Natural killer cell treated with Interleukin-12 subunit alpha and Interleukin-12 subunit beta and Interleukin-15 and Interleukin-18, amount 100 ng/mL, for 72 hours (primary cell): ENCODE measurements at places on chromosomes 3 and 15. TPM values are rescaled to one million over a fixed set of nuclear protein-coding genes. Genes with fewer than 3 reads are reported as not detected.
A peak's percentile ranks its signal among the peaks of the same experiment; 100 is the strongest.

GRCh38 chr3:143536817-143537535 is 311.3 kb downstream of the SLC9A9 start:
- no peak for DNase-seq
- no peak overlapping the region for H3K4me3 ChIP-seq
- H3K36me3 ChIP-seq, result no peaks in the 10 kb centered on the region

DNA sequence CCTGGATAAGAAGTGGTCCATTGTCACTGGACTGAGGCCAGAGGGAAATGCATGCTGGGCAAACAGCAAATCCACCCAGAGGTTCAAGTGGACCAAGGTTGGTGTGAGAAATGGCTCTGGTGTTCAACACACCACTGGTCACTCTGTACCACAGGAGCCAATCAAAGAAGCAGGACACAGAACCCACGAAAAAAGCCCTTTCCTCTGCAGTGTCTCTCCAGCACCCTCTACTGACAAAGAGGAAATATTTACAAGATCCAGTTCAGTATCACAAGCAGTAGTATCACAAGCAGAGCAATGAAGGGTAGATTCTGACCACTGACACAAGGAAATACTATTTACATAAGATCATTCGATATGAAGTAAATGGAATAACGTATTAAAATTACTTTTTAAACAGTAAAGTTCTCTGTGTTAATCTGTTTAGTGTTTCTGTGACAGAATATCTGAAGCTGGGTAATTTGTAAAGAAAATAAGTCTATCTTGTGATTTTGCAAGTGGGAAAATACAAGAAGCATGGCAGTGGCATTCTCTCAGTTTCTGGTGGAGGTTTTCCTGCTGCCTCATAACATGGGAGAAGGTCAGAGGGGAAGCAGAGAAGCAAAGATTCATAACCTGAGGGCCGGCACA is 390.7 kb downstream of the EFHB start:
- DNase-seq, result no peak
- peaks cover 23% of the 10 kb centered on the region for H3K4me1 ChIP-seq
- H3K36me3 ChIP-seq, result no peaks in the 10 kb centered on the region

DNA sequence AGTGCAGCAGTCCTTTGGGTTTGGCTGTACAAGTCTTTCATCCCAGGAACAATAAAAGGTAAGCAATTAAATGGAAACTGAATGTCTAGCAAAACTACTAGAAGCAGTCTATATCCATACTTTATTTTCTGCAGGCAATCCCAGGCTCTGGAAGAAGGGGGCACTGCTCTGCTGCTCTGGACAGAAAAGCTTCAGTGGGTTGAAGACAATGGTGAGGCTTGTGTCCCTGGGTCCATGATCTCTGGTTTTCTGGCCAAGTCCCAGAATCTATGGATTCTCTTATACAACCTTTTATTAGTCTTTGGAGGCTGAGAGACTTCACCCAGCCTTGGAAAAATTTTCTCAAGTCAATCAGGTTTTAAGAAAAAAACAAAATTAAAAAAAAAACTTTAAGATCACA is 35.6 kb downstream of the SCAP start:
- no peak overlapping the region for H3K4me3 ChIP-seq
- no peak for DNase-seq
- H3K4me1 ChIP-seq, result peaks cover 9% of the 10 kb centered on the region
- H3K36me3 ChIP-seq, result no peaks in the 10 kb centered on the region

DNA sequence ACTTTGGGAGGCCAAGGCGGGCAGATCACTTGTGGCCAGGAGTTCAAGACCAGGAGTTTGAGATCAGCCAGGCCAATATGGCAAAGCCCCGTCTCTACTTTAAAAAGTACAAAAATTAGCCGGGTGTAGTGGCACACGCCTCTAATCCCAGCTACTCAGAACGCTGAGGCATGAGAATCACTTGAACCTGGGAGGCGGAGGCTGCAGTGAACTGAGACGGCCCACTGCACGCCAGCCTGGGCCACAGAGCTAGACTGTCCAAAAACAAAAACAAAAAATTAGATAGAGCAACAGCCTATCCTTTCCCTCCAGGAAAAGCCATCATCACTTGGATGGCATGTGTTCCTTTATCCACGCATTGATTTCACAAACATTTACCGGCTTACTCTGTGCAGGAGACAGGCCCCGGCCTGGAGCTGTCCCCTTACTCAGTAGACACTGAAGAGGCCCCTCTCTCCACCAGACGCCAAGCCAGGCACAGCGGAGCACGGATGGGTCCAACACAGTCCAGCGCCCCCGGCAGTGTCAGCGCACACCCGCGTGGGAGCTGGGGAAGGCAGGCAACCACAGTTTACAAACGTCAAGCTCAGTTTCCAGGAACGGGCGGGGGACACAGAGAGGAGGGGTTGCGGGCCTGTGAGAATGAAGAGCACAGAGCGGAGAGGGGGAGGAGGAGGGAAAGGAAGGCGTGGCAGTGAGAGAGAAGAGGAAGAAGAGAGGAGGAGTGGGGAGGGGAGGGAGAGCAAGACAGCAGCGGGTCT is 3.1 kb downstream of the GP5 start:
- DNase-seq, result no peak
- H3K27ac ChIP-seq, result no peak overlapping the region
- H3K4me3 ChIP-seq, result peak overlapping the region; percentile 51
- H3K4me1 ChIP-seq, result peaks cover 29% of the 10 kb centered on the region
- H3K27me3 ChIP-seq, result peaks cover 22% of the 10 kb centered on the region
- H3K36me3 ChIP-seq, result no peaks in the 10 kb centered on the region

DNA sequence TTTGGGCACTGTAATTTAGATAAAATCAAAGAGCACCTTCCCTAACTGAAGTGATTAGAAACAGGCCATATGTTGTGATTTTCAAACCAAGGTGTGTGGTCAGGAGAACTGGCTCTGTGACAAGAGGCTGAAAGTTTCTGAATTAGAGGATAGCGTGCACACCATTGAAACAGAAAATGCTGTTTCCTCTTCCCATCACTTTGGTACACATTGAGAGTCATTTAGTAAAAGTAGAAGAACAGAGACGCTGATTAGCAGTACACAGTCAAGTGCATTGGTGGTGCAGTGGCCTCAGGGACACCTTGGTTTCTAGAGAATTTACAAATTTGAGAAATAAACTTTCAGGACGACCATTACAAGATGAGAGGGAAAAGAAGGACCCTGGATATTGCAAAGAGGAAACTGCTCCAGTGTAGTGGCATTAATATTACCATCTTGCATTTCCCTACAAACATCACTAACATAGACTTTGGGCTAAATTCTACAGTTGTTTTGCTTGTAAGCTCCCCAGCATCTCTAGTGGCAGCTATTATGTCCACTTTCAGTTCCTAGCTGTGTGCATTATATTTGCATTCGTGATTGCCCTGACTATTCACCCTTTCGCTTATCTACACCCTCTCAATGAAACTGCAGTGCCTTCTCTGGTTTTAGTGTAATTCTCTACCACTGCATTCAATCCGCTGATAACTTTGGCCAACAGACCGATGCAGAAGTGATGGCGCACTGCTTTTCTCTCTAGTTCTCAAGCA is 728.1 kb upstream of the GRM7 start:
- no peaks in the 10 kb centered on the region for H3K4me1 ChIP-seq
- no peaks in the 10 kb centered on the region for H3K27me3 ChIP-seq
- no peak overlapping the region for H3K4me3 ChIP-seq
- no peak for DNase-seq

DNA sequence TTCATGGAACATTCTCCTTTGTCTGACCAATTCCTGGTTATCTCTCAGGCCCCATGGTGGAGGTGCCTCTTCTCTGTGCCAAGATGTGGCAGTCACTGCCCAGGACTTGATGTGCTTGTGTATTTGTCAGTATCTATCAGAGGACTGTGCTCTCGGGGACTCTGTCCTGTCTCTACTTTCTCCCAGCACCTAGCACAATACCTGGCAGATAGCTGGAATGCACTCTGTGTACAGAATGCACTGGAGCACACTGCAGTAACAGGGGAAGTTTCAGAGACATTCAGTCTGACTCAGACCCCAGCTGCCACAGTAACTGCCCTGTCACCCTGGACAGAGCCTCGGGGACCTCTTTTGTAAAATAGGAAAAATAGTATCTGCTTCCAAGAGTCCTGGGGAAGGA is 34.6 kb upstream of the SV2B start:
- no peak for DNase-seq
- no peaks in the 10 kb centered on the region for H3K4me1 ChIP-seq
- no peak overlapping the region for H3K4me3 ChIP-seq
- no peaks in the 10 kb centered on the region for H3K36me3 ChIP-seq

DNA sequence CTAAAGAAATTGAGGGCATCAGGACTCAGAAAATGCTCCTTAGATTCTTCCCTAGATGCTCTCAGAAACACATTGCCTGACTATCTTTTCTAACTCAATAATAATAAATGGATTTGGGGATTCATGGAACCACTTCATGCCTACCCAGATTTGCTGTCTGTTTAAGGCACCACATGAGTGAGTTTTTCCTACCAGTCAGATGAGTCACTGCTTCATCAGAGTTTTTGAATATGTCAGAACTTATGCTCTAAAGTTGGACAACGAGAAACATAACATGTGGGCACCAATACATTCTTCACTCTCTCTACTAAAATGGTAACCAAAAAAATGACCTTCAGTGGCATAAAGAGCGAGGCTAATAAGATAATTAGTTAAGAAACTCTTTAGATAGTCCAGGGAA is 1135.1 kb downstream of the TUSC7 start:
- no peaks in the 10 kb centered on the region for H3K27me3 ChIP-seq
- H3K27ac ChIP-seq, result no peak overlapping the region
- H3K4me3 ChIP-seq, result no peak overlapping the region

ALS2CL gene
- not detected for total RNA-seq
